ENCODE measurements at places on chromosomes 11 and 22.

GRCh38 chr11:16987205-16987568, 27.0 kb downstream of the PLEKHA7 start:
- no peak for DNase-seq

DNA sequence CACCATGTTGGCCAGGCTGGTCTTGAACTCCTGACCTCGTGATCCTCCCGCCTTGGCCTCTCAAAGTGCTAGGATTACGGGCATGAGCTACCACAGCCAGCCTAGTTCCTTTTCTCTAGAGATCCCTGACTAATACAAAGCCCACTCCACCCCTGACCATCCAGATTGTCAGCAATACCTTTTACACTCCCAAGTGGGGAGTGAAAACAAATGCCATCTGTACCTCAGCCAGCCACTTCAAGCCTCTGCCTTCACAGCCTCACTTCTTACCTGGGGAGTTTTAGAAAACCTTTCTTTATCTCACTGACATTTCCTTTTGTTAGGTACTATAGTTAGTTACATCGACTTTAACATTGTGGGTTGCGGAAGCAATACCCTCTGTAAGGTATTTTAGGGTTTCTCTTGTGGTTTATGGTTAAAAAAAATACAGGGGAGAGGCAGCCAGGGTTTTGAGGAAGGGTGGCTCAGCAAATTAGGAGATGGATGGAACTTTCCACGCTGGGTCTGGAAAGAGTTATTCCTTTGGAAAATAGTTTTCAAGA, 8.9 kb downstream of the TOM1 start:
- no peak for DNase-seq

DNA sequence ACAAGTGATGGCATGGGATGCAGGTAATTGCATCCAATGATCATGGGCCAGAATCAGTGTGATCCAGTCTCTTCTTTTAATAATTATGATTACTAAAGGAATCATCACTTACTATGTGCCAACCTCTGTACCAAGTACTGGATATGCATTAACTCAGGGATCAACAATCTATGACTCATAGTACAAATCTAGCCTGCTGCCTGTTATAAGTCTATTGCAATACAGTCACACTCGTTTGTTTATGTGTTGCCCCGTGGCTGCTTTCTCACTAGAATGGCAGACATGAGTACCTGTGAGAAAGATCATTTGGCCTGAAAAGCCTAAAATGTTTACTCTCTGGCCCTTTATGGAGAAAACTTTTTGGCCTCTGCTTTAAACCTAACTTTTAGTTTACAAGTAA, 45.0 kb downstream of the OR6Q1 start:
- no peak for DNase-seq

DNA sequence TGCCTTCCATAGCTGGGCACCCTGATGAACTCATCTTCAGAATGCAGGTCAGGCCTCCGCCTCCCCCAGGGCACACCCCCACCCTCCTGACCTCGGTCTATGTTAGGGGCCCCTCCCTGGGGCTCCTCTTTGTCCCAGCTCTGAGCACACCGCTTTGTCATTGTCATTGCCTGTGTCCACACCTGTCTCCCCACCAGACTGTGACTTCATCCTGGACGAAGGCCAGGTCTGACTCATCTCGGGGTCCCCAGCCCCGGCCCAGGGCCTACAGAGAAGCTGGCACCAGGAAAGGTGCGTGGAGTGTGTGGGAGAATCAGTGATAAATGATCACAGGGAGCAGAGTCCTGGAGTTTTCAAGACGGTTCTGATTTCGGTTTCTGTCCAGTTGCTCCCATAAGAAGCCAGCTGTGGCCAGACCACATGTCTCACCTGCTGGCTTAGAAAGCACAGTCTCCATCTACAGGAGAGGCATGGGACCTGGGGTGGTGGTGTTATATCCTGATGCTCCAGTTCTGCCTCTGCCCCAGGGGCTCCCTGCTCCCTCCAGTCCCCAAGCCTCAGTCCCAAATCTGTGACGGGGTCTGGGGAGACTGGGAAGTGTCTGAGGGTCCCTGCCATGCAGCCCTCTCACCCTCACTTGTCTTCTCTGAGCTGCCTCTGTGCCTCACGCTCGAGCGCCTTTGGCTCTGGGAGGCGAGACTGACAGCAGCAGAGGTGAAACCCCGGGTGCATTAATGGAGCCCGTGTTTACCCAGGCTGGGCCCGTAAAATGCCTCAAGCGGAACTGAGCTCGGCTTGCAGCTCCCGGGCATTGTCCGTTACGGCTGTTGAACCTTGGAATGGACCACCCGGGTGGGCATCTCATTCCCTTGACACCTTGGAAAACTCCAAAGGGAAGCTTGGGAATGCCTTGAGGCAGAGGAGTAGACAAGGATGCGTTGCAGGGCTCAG, 85.5 kb upstream of the WNT11 start:
- no peak for DNase-seq

GRCh38 chr11:10155793-10156490, 138.1 kb downstream of the SBF2 start:
- DNase-seq: peak; percentile 64

DNA sequence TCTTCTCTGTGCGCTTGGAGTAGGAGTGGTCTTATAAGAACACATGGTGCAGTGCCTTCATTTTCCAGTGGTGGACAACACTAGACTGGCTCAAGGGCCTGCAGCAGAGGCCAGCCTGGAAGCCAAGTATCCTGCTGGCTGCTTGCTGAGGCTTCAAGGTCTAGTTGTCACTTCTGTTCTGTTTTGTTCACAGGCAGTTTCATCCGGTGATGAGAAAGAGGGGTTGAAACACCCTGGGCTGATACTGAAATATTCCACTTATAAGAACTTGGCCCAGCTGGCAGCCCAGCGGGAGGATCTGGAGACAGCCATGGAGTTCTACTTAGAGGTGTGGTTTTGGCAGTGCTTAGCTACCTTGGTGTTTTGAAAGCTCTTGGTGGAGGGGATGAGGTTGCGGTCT, 29.8 kb downstream of the CABIN1 start:
- DNase-seq: no peak

DNA sequence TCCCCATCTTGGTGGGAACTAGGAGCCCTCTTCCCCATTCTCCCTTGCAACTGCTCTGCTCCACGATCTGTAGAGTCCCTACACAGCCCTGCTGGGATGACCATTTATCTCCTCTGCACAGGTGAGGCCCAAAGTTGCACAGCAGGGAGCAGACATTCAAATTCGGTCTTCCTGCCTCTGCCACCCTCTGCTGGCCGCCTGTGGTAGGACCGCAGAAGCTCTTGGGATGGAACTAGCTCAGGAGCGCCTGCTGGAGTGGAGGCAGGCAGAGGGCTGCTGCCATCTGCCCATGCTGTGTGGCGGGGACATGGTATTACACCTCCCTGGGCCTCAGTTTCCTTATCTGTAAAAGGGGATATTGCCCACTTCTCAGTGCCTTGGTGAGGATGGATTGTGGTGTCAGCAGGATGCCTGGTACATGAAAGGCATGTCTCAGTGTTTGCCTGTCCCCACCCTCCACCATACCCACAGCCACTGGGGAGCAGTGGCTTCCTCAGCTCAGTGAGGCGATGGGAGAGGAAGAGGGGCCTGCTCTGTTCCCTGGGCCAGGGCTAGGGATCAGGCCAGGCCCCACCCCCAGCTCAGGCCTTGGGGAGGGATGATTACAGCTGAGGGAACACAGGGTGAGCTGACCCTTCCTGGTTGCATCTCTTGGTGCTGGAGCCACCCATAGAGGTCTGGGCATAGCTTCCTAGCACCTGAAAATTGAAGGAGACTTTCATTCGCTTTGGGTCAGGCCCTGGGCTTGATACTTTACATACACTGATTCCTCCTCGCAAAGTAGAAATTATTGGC, 11.3 kb upstream of the OMP start:
- peak; percentile 59 for DNase-seq

GRCh38 chr11:20610825-20611224, 11.4 kb downstream of the SLC6A5 start:
- DNase-seq: no peak

- no peak for DNase-seq
Measured at GRCh38 chr11:10878408-10879214, 20.8 kb upstream of the ZBED5 start.

- no peak for DNase-seq
Measured at GRCh38 chr11:63242089-63242781, 1.2 kb downstream of the SLC22A25 start.

GRCh38 chr11:66428933-66429332, 8.1 kb downstream of the NPAS4 start:
- DNase-seq: no peak

GRCh38 chr11:35620795-35621194, 2.5 kb downstream of the FJX1 start:
- no peak for DNase-seq

DNA sequence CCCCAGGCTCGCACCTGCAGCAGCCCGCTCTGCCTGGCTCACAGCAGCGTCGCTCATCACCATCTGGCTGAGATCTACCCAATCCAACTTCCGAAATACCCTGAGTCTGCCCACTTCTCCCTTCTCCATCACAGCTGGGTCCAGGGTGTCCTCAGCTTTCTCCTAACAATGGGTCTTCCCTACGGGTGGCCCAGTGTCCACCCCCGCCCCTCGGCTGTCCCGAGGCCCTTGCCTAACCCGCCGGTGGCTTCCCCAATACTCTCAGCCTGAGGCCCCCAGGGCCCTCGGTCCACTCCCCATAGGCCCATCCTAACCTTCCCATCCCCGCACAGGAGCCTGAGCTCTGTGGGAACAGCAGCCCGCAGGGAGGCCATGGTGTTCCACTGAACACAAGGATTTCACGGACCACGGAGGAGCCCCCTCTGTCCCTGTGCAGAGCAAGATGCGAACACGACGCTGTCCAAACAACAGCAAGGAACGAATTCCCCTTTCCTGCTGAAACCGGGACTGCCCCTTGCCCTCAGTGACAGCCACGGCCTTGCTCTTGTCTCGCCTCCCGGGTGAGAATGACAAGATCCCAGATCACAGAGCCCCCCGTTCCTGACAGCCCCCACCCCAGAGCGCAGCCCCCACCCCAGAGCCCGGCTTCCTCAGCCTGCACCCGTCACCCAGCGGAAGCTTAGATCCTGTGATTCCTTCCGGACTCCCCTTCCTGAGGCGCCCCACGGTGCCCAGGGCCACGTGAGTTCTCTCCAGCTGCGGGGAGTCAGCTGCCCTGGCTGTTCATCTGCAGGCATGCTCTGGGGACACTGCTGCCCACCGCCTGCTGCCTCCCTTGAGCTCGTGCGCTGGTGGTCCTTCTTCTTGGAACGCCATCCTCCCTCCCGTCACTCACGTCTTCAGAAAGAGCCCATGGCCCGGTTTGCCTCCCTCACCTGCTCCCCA, 48.8 kb upstream of the CARS1 start:
- DNase-seq: peak; percentile 47
